ENCODE measurements at places on chromosomes 1 and 21.

- no peak for DNase-seq
These were observed 60.1 kb downstream of the HNRNPR start for GRCh38 chr1:23283667-23284602.

DNA sequence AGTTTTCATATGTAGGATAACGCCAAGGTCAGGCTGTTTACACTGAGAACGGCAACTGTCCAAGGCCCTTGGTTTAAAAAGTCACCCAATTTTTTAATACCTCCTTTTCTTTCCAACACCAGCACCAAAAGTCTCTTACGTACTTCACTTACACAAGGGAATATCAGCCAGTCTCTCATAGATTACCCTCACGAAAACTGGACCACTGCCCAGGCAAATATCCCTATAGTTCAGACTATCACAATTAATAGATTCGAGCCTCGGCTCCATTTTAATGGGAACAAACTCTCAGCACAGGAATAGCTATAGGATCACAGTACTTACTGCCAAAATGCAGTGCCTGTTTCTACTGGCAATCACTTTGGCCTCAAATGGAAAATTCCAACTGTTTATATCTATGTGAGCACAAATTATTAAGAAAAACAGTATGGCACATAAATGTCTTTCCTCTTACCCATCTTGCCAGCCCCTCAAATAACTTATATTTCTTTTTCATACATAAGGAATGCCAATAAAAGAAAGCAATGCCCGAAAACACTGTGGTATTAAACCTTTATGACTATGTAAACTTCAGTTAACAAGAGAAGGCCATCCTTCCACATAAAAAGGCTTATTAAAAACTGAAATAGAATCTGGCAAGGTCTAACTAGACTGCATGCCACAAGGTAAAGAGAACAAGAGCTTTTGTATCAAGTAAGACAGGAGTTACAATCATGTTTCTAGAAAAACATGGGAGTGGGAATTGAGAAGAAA is 97.8 kb downstream of the SLC45A1 start:
- DNase-seq, result no peak

DNA sequence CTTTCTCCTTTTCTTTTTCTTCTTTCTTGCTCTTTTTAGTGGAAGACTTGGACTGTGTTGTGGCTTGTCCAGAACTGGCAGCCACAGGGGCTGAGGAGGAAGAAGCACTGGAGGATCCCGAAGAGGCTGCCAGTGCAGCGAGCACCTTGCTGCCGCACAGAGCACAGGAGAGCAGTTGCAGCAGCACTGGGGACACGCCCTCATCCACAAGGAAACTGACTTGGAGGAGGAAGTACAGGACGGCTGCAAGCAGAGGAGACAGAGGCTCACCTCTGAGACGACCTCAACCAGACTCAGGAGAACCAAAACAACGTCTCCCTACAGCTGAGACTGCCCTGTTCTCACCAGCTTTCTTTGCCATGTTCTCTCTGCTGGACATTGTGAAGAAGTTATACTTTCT is 88.9 kb downstream of the UBR4 start:
- DNase-seq, result no peak

GRCh38 chr1:230068952-230069684 is 2.1 kb downstream of the GALNT2 start:
- DNase-seq, result no peak

DNA sequence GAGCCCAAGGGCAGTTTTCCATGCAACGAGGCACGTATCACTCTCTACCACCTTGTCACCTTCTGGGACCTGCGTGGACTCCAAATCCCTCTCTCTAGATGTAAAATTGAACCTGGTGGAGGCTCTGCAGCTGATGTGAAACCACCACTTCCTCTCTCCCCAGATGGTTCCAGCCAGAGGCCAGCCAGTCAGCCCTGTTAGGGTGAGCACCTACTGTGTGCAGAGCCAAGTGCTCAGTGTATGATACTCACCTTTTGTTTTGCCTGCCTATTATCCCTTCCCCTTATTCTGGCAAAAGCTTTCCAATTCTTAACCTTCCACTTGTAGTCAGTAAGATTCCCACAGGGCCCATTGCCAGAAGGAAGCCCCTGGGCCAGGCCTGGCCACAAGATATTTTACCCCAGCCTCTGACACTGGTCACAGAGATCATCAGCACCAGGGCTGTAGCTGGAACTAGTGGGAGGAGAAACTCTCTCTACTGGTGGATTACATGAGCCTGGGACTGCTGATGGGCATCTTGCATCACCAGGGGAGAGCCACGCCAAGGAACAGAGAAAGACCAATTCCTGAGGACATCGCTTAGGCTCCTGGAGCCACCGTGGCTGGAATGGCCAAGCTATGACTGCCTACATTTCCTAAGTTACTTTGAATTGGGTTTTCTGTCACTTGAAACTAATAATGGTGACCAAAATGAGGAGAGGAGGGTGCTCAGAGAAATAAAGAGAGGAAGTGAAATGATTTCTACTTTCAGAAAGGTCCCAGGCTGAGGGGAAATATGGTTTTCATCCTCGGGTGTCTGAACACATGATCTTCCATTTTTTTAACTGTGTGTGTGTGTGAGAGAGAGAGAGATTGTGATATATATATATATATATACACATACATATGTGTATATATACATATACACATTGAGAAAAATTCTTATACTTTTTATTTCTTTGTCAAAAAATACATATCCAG is 26.6 kb upstream of the RD3 start:
- DNase-seq, result no peak

- no peak for DNase-seq
These were observed 330.0 kb upstream of the PLD5 start for GRCh38 chr1:242854466-242854865.

Data from CD4-positive, alpha-beta T cell treated with Interleukin-21 for 1 hour (primary cell).